ENCODE measurements at places on chromosomes 3 and 15.

DNA sequence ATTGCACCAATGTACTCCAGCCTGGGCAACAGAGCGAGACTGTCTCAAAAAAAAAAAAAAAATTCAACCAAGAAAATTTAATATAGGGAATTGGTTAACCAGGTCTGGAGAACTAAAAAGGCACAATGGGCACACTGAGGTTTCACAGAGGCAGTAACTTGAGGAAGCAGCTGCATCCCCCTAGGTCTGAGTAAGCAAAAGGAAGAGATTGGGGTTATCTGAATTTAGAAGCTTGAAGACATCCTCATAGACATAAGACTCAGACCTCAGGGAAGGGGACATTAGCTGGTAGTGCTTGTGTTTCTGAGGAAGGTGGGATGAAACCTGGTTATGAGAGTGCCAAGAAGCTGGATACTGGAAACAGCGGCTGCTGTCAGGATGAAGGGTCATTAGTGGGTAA is 50.1 kb upstream of the LEKR1 start:
- no peak for DNase-seq

GRCh38 chr15:85453144-85453872 is 72.9 kb downstream of the AKAP13 start:
- no peak for DNase-seq

DNA sequence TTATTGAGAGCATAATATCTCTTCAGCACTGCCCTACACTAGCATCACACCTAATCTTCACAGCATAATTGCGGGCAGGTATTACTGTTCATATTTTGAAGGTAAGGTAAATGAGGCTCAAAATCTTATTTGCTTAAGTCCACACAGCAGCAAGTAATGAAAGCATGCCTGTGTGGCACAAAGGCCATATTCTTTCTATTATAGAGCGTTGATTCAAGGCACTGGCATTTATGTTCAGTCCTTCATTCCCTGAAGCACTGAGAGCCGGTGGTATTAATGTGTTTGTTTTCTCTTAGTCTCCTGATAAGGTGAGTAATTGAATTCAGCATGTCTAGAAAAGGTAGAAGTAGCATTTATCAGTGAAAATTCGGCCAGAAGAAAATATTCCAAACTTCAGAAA is 231.2 kb downstream of the BBX start:
- no peak for DNase-seq

DNA sequence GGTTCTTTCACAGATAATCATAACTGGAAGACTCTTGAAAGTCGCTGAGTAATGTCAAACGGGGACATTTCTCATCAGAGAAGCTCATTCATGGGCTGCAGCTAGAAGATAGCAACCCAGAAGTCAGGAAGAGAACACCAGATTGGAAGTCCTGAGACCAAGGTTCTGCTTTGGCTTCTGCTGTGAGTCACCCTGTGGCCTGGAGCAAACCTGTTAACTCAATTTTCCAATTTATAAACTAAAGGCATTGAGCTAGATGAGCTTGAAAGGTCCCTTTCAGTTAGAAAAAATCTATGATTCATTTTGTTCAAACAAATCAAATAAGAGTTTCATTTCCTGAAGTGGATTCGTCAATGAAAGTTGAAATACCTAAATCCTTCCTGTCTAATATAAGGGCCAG is 402.2 kb downstream of the EPHB1 start:
- DNase-seq: no peak

DNA sequence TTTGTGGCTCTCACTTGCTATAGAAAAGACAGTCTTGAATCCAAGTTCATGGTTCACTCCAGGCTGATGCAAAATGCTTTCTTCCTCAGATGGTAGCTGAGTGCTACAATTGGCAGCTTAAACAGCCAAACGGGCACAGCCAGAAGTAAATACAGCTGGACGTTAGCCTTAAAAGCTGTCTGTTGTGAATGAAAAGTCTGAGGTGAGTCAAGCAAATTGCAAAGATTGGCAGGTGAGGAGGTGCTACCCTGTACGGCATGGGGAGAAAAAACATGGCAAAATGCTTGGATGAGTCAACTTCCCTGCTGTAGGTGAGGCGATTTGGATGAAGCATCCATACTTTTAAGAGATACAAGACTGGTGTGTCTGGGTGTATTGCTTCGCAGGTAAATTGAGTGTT is 40.5 kb downstream of the IL5RA start:
- DNase-seq: no peak

DNA sequence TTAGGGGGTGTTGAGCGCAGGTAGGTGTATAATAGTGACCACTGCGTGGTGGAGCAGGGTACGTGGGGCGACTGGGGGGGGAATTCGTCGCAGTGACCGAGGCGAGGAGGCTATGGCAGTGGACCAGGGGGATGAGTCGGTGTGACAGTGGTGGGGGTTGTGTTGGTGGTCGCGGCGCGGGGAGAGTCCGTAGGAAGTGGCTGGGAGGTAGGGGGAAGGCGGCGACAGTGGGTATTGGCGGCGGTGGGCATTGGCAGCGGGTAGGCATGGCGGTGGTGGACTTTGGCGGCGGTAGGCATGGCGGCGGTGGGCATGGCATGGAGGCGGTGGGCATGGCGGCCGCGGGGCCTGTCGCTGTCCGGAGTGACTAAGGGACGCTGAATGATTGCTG is 739 bp downstream of the SNRPN start:
- DNase-seq: peak; percentile 64

DNA sequence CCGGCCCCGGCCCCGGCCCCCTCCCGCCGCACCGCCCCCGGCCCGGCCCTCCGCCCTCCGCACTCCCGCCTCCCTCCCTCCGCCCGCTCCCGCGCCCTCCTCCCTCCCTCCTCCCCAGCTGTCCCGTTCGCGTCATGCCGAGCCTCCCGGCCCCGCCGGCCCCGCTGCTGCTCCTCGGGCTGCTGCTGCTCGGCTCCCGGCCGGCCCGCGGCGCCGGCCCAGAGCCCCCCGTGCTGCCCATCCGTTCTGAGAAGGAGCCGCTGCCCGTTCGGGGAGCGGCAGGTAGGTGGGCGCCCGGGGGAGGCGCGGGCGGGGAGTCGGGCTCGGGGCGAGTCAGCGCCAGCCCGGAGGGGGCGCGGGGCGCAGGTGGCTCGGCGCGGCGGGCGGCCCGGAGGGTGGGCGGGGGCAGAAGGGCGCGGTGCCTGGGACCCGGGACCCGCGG is 352 bp downstream of the CHRD start:
- peak; percentile 83 for DNase-seq

DNA sequence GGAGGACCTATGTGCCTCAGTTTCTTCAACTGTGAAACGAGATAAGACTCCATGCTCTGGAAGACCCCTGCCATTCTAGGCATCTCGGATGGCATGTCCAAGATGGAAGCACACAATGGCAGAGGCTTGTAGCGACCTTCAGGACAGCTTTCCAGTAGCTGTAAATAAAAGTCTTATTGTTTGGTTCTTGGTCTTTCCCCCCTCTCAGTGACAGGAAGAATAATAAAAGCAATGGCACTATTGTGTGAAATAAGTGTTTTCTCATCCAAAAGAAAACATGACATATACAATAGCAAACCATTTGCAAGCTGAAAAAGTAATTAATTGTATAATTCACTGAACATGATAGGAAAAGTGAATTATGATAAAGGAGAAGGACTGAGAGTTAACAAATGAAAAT is 32.5 kb upstream of the CD47 start:
- no peak for DNase-seq

DNA sequence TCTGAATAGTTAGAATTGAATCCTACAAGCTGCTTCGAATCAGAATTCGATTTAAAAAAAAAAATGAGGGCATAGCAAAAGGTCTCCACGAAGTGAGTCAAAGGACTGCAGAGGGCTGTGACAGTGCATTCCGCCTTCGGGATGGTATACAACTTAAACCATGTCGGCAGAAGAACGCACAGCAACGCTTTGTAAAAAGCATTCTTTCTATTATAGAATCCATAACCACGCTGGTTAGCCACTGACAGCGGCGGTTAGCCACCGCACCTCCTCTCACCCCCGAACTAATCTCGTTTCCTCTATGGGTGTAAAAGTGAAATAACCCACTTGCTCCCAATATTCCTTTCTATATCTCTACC is 664 bp upstream of the PIK3CA start:
- peak; percentile 65 for DNase-seq

- DNase-seq: no peak
These were observed 2.6 kb downstream of the NME9 start for GRCh38 chr3:138326866-138327595.
